Fibroblast of pulmonary artery (primary cell): ENCODE measurements at places on chromosomes 16 and 17.

GRCh38 chr17:21239680-21240368 is 13.4 kb downstream of the NATD1 start:
- peak; percentile 47 for DNase-seq

- DNase-seq = no peak
Measured at GRCh38 chr17:11645426-11645825, 47.2 kb downstream of the DNAH9 start.

DNA sequence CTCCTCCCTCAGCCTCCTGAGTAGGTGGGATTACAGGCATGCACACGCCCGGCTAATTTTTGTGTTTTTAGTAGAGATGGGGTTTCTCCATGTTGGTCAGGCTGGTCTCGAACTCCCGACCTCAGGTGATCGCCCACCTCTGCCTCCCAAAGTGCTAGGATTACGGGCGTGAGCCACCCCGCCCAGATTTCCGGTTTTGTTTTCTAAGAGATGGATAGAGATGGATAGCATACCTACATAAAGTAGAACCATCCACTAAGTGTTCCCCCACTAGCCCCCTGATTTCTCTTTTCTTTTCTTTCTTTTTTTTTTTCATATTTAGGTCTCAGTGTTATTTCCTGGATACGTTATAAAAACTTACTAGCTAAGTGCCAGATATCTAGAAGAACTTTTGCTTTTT is 2.0 kb downstream of the WSB1 start:
- no peak for DNase-seq

DNA sequence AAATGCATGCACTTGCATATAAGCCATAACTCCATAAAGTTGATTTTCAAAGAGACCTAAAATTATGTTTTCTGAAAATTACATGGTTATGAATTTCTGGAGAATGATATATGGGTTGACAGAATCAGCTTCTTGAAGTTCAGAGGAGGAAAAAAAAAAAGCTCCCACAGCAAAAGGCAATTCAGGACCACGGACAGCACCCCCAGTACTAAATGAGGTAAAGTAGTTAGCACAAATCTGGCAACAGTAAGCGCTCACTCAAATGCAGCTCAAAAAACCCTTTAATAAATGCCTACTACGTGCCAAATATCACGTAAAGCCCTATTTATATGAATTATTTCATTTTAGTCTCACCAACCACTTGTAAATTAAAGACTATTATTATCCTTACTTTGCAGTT is 135.2 kb downstream of the SHISA9 start:
- DNase-seq = peak; percentile 22

GRCh38 chr17:3960764-3961163 is 3.5 kb downstream of the ATP2A3 start:
- DNase-seq = peak; percentile 50

GRCh38 chr17:79174905-79175856 is 100.6 kb downstream of the ENGASE start:
- no peak for DNase-seq

- no peak for DNase-seq
Measured at GRCh38 chr16:22327446-22327775, 30.2 kb downstream of the POLR3E start.

- no peak for DNase-seq
Measured at GRCh38 chr16:64696866-64697265, 425.0 kb downstream of the CDH11 start.

DNA sequence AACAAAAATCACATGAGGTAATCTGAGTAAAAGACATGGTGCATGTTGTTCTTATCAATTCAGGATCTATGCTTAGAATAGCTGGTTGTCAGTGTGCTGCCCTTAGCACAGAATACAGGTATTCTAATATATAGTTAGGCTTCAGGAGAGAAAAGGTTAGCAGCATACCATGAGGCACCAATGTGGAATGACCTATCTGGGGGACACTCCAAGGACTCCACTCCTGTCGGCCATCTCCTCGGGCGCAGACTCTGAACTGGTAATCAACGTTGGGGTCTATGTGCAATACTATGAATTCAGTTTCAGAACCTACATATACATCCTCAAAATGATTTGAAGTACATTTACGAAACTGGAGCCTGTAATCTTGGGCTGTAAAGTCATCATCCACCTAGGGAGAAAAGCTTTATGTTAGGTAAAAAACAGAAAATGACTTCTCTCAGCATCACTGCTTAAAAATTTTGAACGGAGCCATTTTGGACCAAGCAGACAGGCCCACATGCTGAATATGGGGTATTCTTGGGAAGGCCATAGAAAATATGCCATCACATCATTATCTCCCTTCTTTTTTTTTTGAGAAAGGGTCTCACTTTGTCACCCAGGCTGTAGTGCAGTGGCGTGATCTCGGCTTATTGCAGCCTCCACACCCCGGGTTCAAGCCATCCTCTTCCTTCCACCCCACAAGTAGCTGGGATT is 31.1 kb downstream of the CRLF3 start:
- no peak for DNase-seq

- DNase-seq = no peak
Measured at GRCh38 chr16:27687605-27688004, 137.7 kb downstream of the KATNIP start.
